ENCODE measurements at places on chromosomes 2 and 18.

- no peak for DNase-seq
These were observed 766 bp downstream of the CCDC85A start for GRCh38 chr2:56184500-56185011.

DNA sequence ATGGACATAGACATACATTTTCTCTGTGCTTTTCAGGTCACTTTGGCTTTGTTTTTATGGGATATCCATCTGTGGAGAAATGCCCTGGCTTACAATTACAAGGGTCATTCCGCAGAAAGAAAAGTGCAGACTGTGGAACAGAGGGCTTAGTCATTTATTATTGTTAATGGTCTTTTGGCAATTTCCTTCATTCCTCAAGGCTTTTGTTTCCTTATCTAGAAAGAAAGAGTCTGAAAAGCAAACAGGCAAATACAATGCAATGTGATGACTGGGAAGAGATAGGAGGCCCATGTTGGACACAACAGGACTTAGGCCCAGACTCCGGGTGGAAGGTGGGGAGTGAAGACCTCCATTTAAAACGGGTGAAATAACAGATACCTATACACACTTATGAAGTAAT, 129.5 kb upstream of the CAVIN2 start:
- DNase-seq = no peak

DNA sequence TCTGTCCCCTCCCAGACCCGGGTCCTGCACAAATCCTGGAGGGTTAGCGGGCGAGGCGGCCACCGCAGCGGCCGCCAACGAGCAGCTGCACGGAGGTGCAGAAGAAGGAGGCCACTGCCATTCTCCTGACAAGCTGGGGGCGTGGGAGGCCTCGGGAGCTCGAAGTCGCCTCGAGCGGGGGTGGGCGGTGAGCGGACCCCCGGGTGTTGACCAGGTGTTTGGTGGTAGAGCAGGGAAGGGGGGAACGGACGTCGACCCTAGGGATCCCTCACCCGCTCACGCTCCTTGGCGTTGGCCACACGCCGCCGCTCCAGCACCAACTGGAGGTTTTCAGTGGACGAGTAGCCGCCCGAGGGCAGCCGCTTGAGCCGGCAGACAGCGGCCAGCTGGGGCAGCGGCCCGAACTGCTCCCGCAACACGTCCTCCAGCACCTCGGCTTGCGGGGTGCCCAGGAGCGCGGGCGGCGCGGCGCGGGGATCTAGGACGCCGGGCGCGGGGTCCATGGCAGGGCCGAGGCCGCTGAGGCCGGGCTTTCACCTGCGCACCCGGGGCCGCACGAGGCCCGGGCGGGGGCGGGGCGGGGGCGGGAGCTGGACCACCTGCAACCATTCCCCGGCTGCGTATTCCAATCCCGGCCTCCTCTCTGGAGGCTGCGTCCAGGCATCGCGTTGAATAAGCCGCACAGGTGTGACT, at the start of gene FIGLA:
Gene FIGLA, minus strand, starts transcription at position 508 of the 693 bp plus-strand sequence. Its CDS starts 5 bp downstream, at position 503.
- no peak for DNase-seq

DNA sequence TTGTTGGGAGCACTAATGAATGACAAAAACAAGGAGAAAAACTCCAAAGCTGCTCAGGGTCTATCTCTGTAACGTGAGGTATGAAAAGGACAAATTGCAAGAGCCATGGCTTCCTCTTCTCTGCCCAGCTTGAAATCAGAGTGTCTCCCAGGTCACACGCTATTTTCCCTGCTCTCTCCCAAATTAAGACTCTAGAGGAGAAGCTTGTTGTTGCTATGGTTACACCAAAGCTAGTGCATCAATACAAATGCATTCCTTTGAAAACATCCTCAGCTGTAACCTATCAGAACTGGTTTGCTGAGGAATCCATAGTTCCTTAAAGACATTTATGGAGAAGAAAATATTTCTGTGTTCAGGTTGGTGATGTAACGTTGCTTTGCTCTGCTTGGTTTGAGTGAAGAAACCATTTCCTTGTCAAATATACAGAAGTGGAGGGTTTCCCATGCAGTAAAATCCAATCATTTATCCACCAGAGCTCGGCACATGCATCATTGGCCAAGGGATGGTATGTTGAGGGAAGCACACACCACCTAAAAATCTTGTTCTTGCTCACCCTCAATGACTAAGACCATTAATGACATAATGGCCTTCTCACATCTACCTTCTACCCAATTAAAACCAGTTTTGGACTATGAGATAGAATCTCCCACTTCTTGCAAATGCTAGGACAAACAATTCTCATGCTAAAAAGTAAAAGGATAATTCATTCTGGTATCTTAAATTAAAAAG, 2135.6 kb upstream of the CELF4 start:
- no peak for DNase-seq

GRCh38 chr2:204143216-204144014, 206.9 kb downstream of the ICOS start:
- no peak for DNase-seq

DNA sequence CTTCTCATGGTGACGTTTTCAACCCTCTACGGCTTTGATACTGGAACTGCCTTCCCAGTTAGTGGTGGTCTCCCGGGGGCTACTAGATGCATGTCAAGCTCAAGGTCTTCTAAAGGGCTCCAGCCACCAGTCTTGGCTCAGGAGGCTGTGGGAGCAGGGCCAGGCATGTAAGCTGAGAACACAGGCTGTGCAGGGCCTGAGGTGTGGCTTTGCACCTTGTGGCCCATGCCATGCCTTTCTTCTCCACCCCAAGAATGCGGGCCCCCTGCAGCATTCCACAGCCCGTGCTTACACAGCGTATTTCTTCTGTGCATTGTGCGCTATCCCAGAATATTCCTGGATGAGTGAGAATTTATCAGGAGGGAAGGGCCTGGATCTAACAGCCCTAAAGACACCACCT, 144.9 kb downstream of the SEPTIN10 start:
- no peak for DNase-seq

- no peak for DNase-seq
These were observed 1.3 kb downstream of the SDC1 start for GRCh38 chr2:20223407-20224163.

GRCh38 chr2:177445200-177445599, 52.6 kb downstream of the AGPS start:
- DNase-seq = no peak
